ENCODE measurements at places on chromosomes 2 and 18.

DNA sequence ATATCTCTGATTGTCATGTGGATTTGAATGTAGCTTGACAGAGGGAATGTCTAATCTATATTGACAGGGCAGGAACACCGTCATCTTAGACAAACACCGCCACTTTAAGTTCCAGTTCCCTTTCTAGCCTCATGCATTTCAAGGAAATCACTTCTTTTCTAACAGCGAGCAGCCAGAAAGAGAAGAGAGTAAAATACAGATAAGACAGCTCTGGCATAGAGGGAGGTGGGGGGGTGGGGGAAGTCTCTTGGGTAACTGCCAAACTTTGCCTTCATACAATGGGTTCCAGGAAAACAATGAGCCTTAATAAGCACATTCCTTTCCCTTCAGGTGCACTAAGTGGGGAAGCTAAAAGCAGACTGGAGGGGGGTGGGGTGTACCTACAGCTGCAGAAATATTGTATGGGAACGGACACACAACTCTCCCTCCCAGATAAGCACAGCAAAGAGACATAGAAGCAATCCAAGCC is 37.2 kb downstream of the CASP10 start:
- no peak for DNase-seq

- DNase-seq, result no peak
Measured at GRCh38 chr2:86621280-86621943, 2.3 kb downstream of the RNF103 start.

DNA sequence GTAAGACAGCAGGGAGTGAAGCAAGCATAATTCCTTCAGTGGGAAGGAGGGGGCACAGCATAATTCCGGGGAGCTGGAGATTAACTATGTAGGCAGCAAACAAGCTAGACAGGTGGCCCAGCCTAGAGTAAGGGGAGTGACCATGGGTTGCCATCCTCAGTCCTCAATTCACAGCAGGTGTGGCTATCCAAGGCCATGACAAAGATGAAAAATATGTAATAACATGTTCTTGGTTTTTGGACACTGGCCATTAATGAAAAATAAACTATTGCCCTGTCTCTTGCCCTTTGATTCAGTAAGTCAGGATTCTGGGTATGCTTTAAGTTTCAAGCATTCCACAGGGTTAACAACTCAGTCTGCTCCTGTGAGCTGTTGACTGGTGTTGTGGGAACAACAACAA is 65.0 kb downstream of the CYP1B1 start:
- DNase-seq, result no peak

- DNase-seq, result no peak
Measured at GRCh38 chr18:48963586-48964470, 13.1 kb upstream of the SMAD7 start.

DNA sequence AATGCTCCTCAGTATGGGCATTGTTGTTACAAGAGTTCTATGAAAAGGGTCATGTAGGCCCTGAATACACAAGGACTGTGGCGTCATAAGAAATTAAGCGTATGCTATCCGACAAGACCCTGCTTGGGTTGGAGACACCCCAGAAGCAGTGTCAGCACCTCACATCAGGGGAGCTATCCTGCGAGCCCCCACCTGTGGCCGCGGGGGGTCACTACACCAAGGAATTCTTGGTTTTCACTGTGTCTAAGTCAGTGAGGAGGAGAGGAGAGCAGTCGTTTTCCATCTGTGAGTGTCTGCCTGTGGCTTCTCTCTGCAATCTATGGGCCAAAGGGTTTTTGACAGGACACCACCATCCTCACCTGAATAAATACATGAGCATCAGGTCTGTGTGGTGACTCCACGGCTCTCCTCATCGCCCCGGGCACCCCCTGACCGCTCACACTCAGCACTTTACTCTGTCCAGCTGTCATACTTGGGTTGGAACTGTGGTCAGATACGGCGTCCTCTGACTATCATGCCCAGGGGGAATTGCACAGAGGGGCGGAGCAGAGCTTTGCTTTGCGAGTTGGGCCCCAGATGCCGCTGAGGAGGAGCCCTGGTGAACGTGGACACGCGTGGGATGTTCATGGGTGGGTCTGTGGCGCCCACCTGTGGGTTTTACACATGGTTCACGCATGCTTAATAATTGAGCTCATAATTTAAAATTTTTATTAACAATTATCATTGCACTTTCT is 235.5 kb downstream of the MYT1L start:
- no peak for DNase-seq

GRCh38 chr2:235463893-235464292 is 29.9 kb upstream of the AGAP1 start:
- DNase-seq, result no peak

DNA sequence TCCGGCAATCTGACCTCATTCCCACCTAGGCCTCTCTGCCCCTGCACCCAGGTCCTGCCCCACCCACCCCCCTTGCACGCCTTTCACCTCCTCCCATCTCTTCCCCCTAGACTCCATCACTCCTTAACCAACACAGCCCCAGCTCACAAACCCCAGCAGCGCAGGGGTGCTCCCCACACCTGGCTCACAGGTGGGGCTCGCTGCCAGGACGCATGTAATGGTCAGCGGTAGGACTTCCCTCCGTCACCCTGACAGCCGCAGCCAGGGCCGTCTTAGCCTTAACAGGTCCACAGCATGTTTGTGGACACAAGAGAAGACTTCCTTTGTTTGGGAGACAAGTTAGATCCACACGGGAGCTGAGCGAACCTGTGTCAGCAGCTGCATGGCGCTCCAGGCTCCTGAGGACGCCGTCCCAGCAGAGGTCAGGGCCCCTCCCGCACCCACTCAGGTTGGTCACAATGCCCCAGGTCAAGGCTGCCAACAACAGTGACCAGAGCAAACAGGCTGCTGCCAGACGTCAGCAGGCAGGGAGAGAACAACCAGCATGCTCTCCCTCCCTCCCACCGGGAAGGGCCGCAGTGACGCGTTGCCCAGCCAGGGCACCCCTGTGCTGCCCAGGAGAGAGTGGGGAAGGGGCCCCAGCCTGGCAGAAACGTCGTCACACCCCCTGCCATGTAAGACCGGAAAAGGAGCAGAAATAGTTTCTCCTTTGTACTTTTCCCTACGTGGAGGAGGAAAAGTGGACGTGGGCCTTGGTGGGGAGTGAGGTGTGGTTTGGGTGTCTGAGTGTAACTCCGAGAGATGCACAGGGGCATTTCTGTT is 68.0 kb downstream of the PXDN start:
- DNase-seq, result no peak

DNA sequence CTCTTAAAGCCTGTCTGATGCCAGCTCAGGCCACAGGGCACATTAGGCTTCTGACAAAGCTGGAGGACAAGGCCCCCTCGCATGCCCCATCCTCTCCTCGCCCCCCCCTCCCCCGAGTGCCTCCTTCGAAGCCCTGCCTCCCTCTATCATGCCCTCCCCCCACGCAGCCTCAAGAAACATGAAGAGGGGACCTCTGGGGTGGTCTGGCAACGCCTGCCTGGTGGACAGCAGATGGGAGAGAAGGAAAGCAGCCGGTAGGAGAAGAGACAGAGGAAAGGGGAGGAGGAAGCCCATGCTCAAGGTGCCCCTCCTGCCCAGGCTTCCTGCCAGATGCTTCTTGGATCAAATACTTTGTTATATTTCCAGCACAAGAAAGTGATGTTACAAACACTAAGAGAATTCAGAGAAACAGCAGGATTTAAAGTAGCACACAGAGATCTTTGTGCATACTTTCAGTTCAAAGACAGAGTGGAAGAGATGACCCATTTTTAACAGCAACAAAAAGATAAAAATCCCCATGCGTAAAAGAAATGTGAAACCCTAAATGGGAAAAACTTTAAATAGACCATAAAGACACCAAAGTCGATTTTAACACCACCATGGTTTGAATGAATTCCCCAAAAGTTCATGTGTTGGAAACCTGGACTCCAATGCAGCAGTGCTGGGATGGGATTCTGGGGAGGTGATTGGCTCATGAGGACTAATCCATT is 19.0 kb downstream of the BOK start:
- DNase-seq, result no peak

DNA sequence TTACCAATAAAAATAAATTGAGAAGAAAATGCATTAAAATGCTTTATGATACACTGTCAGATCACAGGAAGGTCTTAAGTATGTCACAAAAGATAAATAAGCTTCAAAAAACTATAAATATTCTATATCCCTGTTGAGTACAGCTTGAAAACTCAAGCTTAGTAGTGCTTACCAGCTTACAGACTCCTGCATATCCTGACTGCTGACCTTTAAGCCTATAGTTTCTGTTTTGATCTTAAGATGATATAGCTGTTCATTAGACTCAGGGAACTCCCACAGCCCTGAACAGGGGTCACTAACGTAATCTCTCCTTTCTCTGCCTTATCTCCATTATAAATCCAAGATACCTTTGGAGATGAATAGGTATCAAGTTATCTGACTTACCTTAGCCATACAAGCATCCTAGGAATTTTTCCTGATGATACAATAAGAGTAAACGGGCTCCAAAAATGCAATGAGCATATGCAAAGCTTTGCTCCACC is 93.7 kb upstream of the RBBP8 start:
- DNase-seq, result no peak

GRCh38 chr18:36680042-36680441 is 148.8 kb downstream of the TPGS2 start:
- DNase-seq, result no peak

- DNase-seq, result no peak
Measured at GRCh38 chr2:210617732-210618330, 61.4 kb downstream of the CPS1 start.

DNA sequence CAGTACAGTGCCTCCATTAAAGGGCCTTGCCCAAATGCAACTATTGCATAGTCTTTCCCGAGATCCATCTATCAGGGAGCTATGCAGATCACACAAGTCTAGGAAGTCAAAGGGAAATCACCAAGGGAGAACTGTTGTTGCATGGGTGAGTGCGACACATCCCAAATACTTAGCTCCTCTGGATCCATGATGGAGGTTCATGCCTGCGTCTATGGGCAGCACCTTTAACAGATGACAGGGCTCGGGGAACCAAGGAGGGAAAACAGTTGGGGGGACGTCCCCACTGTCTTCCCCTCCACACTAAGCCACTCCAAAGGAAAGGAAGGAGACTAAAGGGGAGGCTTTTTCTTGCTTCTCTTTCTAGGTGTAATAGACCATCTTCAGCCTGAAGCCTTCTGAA is 552.8 kb upstream of the PKDCC start:
- DNase-seq, result no peak

DNA sequence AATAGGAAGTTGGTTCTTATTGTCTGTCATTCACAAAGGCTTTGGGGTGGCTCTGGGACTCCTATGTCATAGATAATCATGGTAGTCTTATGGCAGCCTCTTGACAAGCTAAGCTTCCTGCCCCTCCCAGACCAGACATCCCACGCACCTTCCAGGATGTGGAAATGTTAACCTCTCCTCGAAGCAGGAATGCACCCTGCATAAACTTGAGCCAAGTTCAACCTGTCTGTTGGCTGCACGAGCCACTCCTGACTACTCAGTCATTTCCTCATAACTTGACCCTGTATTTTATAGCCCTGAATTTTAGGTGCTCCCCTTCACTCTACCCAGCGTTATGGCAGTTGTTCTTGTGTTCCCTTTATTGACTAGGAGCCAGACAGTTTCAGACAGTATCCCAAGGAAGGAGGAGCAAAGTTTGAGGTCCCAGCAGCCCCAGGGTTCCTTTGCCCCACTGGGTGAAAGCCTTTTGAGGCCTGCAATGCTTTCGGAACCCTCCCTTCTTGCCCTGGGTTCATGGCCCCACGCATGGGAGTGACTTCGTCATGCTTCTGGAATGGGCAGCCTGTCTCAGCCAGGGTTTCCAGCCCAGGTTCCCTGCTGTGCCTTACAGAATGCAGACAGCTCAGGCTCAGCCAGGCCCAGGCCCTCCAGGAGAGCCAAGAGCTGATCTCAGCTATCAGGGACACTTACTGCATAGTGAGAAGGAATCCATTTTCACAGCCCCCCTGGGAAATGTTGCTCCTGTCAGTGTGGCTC is 15.6 kb upstream of the INO80C start:
- no peak for DNase-seq

GRCh38 chr2:232363784-232364615 is 14.6 kb upstream of the ALPP start:
- no peak for DNase-seq

DNA sequence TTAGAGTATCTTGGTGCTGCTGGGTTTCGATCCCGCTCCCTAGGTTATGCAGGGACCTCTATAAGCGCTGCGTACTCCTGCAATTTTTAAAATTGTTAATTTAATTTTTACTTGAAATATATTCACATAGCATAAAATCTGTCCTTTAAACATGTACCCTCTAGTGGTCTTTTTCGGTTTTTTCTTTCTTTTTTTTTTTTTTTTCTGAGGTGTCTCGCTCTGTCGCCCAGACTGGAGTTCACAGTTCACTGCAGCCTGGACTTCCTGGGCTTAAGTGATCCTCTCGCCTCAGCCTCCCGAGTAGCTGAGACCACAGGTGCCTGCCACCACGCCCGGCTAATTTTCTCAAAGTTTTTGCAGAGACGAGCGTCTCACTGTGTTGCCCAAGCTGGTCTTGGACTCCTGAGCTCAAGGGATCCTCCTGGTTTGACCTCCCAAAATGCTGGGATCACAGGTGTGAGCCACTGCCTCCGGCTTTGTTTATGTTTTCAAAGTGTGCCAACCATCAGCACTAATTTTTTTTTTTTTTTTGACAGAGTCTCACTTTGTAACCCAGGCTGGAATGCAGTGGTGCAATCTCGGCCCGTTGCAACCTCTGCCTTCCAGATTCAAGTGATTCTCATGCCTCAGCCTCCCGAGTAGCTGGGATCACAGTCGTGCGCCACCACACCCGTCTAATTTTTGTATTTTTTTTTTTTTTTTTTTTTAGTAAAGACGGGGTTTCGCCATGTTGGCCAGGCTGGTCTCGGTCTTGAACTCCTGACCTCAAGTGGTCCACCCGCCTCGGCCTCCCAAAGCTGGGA is 585 bp upstream of the MOB1A start:
- no peak for DNase-seq

- no peak for DNase-seq
Measured at GRCh38 chr2:228653884-228654283, 472.4 kb upstream of the SPHKAP start.

GRCh38 chr18:59059140-59059539 is 80.5 kb upstream of the SEC11C start:
- DNase-seq, result no peak

GRCh38 chr2:165203689-165204559 is at the start of gene SCN3A:
SCN3A (minus strand) TSS chr2:165204050; CDS start chr2:165176394, 27,656 bp downstream.
- no peak for DNase-seq

GRCh38 chr2:214379227-214379626 is 31.6 kb upstream of the VWC2L start:
- DNase-seq, result no peak

GRCh38 chr2:75135776-75136400 is 63.4 kb downstream of the TACR1 start:
- DNase-seq, result no peak

DNA sequence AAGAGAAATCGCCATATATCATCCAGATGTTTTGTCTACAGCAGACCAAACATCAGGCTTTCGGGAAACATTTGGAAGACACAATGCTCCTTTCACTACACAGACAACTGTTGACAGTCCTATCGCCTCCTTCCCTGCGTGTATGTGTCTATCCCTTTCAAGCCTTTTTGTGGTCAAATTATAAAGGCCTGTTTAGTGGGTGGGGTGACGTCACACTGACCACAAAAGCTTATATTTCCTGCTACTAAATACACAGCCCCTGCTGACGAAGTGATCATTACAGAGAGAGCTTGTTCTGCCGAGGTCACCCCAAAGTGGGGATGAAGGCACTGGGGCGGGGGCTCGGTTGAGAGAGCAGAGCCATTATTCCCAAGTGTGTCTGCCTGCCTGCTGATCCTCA is 302.7 kb upstream of the TNP1 start:
- DNase-seq, result no peak

All from activated CD4-positive, CD25-positive, alpha-beta regulatory T cell treated with anti-CD3 and anti-CD28 coated beads, Interleukin-2, amount 50 U/mL, for 16 hours (primary cell).